ENCODE measurements at places on chromosomes 3 and 15. TPM values are rescaled to one million over a fixed set of nuclear protein-coding genes. Genes with fewer than 3 reads are reported as not detected.
A peak's percentile ranks its signal among the peaks of the same experiment; 100 is the strongest.

DNA sequence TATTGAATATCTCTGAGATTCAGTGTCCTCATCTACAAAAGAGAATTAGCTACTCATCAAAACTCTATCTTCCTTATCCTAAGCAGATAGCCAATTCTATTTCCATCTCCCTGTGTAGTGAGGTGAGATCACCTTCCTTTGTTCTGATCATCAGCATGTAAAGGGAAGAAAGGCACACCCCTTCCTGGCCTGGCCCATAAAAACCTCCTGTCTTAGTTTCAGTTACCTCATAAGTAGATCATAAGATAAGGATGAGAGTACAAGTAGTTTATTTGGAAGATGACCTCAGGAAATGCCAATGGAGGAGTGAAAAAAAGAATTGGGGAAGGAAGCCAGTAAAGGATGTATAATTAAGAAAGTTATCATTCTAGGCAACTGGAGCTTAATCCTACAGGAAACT is 114.5 kb upstream of the GADL1 start:
- DNase-seq: no peak

DNA sequence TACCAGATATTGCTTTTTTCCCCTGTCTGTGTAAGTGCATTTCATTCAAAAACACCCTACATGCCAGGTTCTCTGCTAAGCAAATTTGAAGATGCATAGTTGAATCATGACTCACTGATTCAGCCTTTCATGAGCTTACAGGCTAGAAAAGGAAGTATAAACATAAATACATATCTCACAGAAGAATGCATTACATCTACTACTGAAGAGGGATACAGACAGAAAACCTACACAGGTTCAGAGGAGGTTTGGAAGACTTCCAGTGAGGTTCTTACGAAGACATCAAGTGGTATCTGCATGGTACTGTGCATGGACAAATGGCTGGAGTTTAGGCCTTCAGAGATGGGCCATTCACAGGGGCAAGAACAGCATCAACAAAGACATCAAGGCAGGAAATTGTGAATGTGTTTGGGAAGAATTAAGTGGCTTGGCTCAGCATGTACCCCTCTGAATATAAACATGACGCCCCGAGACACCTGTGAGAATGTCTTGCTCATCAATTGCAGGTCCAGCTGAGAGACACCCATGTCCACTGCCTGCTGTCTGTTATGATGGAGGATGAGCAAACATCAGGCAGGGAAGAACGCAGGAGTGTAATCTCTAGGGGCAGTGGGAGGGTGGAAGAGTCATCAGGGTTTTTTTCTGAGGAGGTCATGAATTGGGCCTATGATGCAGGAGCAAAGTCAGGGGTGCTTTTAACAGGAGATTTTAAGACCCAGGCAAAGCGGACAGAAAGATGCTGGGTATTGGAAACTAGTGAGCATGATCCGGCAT is 105.1 kb upstream of the GALNT15 start:
- no peak for DNase-seq

DNA sequence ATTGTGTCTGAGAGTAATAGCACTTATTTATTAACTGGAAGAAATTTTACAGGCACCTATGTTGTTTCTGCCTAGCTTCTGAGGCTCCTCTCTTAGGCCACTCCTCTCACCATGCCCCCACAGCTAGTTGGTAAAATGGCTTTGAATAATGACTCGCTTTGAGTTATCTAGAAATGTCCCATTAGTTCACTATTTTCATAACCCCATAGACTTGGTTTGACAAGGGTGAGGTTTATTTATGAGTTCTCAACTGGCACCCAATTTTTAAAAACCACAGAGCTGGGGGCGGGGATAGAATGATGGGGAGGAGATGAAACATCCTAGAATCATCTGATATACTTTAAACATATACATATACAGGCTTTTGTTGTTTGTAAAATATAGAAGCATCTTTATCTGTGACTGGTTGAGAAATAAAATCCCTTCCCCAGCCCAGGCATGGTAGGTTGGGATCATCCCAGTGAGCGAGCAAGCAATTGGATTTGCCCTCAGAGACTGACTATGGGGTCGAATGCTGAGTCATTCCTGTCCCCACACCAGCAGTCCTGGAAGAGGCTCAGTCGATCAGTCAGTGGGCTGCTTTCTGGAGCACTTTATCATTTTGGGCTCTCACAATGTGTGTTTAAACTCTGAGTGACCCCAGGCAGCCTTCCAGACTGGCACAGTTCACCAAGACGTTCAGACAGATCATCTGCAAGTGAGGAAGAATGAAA is 60.2 kb upstream of the TSEN2 start:
- DNase-seq: no peak

GRCh38 chr15:71396536-71397125 is 281.4 kb downstream of the THSD4 start:
- DNase-seq: no peak

GRCh38 chr3:69189487-69189886 is 67.1 kb upstream of the LMOD3 start:
- DNase-seq: no peak

DNA sequence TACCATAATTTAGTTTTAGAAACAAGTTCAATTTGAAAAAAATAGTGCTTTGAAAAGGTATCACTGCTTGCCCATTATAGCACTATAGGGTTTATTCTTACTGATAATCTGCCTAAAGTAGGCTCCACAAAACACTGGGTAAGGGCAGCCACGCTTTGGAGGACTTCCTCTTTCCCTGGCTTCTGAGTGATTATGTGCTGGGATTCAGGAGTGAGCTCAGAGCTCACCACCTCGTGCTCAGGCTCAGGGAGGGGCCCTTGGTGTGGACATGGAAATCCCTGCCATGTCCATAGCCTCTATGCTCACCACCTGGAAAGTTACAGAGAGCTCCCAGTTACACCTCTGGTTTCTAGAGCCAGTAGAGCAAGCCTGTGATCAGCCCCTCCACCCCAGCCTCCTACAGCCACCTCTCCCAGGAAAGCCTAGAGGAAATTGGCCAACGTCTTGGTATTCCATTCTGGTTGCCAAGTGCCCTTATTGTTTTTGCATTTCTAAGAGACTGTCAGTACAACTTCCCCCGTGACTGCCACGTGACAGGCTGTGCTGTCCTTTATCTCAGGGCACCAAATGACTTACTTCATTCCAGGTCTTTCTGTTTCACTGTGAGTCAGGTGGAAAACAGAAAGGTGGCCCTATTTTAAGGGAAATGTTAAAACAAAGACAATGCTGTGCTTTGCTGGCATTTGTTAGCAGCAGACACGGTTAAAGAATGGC is 316.0 kb downstream of the RORA start:
- no peak for DNase-seq

- DNase-seq: no peak
Measured at GRCh38 chr3:133264920-133265319, 134.9 kb upstream of the BFSP2 start.

DNA sequence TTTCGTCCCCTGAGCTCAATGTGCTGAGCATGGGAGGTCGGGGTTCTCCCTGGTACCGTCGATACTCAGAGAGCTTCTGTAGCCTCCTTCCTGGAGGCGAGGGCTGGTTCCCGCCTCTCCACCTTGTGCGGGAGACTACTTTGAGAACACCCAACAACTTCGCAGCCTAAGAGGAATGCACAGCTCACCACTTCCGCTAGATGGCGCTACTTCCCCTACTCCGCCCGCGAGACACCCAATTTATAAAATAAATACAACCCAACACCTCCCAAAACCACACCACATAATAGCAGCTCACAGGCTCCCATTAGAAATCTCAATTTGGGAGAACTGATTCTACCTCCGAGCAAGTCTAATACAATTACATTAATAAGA is 1.2 kb downstream of the RGMA start:
- peak; percentile 74 for DNase-seq

DNA sequence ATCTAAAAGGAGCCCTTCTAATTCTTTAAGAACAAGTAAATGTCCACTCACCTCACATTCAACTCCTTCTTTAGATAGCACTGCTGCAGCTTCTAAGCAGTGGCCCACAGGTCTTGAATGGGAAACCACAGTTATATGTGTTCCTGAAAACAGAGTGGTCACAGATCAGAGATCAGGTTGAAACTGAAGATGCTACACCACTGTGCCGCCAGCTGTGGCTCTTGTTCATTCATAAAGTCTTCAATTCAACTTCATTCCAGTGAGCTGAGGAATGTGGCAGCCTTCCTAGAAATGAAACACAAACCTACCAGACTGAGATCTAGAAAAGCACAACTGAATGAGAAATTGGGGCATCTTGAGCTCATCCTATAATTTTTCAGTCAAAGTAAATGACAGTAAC is 4.0 kb downstream of the PDHB start:
- DNase-seq: no peak

GRCh38 chr15:78205856-78206255 is 28.5 kb downstream of the ACSBG1 start:
- no peak for DNase-seq

- no peak for DNase-seq
Measured at GRCh38 chr15:89141885-89142284, 53.6 kb downstream of the ABHD2 start.

- DNase-seq: no peak
Measured at GRCh38 chr15:68415061-68415460, 16.9 kb downstream of the ITGA11 start.

- no peak for DNase-seq
Measured at GRCh38 chr3:170033489-170033888, 4.3 kb upstream of the GPR160 start.

- no peak for DNase-seq
Measured at GRCh38 chr3:49177073-49177472, 5.7 kb downstream of the KLHDC8B start.

DNA sequence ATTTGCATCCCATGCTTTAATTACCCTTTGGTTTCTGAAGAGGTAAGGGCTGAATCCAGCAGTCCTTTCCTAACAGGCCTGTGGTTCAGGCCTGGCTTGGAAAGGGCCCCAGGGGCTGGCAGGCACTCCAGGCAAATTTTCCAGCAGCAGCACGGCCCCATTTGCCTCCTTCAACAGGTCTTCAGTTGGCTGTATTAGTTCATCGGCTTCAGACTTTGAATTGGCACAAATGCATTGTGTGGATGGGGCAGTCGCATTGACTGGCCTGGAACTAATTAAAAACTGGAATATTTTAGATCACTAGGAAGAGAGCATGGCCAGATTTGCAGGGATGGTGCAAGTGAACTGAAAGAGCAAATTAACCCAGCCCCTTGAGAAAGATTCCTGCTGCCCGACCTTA is 207.8 kb upstream of the MCTP2 start:
- no peak for DNase-seq

The LYZL4 gene
- total RNA-seq: not detected

The NEK10 gene
- total RNA-seq: 1.1 TPM

The STXBP5L gene
- not detected for total RNA-seq

The SH2D7 gene
- total RNA-seq: not detected

The C3orf70 gene
- total RNA-seq: 0.06 TPM

The GRIP2 gene
- not detected for total RNA-seq

The GRAMD1C gene
- total RNA-seq: 2.3 TPM

The GNL3 gene
- total RNA-seq: 225 TPM

The GPR62 gene
- total RNA-seq: not detected

The SAMMSON gene
- not detected for total RNA-seq

The CHAC1 gene
- total RNA-seq: 13.1 TPM

Data from natural killer cell treated with Interleukin-12 subunit alpha and Interleukin-12 subunit beta and Interleukin-15 and Interleukin-18, amount 100 ng/mL, for 72 hours (primary cell).